NCI-H2227 treated with DMSO at 0.1 percent for 48 hours (cell line): ENCODE measurements at places on chromosomes 7 and 10.

- no peak for DNase-seq
Measured at GRCh38 chr7:51033727-51034520, 251.2 kb upstream of the GRB10 start.

DNA sequence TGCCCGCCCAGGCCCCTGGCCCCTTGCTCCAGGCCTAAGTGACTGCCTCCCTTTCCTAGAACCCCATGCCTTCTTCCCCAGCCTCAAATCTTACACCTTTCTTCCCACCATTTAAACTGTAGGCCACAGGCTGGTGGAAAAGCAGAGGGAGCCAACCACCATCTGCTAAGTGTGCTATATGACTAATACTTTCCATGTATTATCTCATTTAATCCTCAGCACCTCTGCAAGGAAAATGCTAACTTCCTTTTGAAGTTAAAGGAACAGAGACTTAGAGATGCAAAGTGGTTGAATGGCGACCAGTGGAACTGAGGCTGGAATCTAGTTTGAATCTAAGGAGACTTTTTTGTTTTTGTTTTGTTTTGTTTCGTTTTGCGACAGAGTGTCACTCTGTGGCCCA, 17.8 kb upstream of the MTPAP start:
- no peak for DNase-seq

DNA sequence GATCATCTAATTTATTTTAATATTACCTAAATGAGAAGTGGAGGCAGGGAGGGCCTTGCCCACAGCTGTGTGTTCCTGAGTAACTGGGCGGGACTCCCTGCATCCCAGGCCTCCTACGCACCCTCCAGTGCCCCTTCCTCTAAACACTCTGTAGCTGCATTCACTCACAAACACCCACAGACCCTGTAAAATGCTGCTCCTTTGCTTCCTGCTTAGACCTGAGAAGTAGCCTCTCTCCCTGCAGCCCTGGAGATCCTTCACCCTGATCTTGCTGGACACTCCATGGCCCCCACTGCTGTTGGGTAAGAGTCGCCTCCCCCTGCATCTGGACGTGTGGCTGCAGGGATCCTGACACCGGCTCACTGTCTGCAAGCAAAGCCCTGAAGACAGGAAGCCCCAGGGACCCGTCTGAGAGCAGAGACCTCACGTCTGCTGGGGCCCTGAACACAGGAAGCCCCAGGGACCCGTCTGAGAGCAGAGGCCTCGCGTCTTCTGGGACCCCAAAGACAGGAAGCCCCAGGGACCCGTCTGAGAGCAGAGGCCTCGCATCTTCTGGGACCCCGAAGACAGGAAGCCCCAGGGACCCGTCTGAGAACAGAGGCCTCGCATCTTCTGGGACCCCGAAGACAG, 589.8 kb downstream of the DNAJB6 start:
- DNase-seq: no peak

DNA sequence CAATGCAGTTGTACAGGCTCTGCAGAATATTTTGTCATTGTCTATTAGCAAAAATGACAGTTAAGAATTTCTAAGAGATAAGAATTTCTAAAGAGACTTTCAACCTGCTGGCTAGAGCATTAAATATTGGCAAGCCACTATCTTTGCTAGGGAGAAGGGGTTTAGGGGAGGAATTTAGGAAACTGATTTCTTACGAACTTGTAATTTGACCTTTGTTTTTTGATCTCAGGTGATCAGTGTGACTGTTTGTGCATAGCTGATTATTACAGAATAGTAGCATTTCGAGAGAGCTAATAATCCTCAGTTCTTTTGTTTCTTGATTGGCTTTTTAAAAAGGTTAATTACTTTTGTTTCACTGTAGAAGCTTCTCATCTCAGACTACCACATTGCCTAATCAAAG, 68.1 kb downstream of the ST7 start:
- DNase-seq: no peak
